ENCODE measurements at places on chromosomes 2 and 18. TPM values are rescaled to one million over a fixed set of nuclear protein-coding genes. Genes with fewer than 3 reads are reported as not detected.

DNA sequence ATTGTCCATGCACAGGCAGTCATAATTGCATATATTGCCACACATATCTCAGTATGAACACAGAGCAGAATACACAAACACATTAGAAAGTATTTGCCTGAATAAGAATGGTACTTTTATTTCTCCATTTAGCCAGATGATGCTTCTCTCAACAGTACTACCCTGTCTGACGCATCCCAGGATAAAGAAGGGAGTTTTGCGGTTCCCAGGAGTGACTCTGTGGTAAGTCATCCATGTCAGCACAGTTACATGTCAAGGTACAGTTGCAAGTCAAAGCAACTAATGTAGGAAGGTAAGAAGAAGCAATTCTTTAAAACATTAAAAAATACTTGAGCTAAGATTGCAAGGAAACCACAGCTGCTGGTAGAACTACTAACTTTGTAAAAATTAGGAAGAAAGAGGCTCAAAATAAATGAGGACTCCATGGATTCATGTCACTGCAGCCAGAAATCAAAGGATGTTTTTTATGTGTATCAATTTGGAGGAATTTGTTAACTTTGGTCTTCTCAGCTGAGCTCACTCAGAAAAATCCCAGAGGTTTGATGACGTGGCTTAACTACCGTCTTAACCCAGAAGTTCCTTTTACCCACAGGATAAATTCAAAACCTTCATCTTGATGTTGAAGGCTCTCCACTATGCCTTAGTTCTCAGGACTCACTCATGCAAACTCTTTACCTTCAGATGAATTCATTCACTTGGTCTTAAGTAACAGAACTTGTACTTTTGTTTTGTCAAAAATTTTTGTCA is 130.3 kb downstream of the ARHGAP28 start:
- ATAC-seq = no peak

SLC9A4 gene
- total RNA-seq = 0.11 TPM

GRCh38 chr2:174786066-174786725 is 21.9 kb upstream of the CHRNA1 start:
- no peak for ATAC-seq

DSEL gene
- total RNA-seq = 0.50 TPM

XPO1 gene
- 176 TPM for total RNA-seq

CHRND gene
- total RNA-seq = not detected

GRCh38 chr2:98881153-98881650 is 54.8 kb downstream of the CRACDL start:
- no peak for ATAC-seq

ACTG2 gene
- total RNA-seq = not detected

DNA sequence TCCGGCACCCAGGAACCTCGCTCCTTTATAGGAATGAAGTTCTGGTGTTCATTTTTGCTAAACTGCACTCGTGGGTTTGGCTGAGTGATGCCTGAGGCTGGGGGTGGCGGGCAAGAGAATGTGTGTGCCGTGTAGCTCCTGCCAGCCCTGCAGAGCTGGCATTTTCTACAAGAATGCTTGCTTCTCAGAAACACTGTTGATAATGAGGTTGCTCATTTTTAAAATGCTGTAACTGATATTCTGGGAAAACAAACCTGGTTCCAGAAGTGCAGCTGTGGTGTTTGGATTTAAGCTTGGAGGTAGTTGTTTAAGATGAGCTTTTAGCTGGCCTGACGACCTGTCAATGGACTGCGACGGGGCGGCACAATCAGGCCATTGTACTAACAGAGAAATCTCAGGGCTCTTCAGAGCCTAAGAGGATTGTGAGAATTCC is 511.9 kb upstream of the TNP1 start:
- ATAC-seq = no peak

TRIM43 gene
- total RNA-seq = 0.17 TPM

- no peak for ATAC-seq
Observed at GRCh38 chr18:939958-940357, 35.3 kb downstream of the ADCYAP1 start.

- no peak for ATAC-seq
Observed at GRCh38 chr18:23682472-23682871, 6.8 kb upstream of the LAMA3 start.

- no peak for ATAC-seq
Observed at GRCh38 chr18:55484773-55485172, 103.2 kb downstream of the TCF4 start.

DNA sequence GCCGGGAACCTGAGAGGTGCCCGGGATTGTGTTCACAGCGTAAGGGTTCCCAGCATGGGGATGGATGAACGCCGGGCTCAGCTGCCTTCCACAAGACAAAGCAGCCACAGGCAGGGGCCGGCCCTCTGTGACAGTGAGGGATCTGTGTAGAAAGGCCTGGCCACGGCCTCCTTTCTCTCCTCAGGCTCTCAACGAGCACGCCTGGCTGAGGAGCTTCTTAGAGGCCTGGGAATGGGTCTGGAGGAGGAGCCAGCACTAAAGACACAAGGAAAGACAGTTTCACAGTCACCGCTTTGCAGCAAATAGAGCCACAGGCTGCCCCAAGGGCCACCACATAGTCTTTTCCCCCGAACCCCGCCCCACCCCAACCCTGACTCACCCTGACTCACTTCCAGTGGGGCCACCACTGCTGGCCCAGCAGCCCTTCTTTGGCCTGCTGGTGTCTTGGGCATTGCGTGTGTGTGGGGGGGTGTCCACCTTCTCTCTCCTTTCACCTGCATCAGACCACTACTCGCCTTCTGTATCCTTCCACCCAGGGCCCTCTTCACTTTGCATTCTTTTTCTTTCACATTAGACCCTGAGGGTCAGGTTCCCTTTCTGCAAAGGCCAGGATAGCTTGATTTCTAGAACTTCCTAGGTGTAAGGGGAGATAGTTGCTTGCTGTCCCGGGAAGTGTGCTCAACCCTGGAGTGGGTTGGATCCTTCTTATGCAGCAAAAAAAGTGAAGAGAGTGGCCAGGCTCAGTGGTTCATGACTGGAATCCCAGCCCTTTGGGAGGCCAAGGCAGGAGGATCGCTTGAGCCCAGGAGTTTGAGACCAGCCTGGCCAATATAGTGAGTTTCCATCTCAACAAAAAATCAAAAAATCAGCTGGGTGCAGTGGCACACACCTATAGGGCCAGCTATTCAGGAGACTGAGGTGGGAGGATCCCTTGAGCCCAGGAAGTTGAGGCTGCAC is 19.3 kb upstream of the HPCAL1 start:
- ATAC-seq = peak; percentile 77
